AG04450 (cell line): ENCODE measurements at places on chromosomes 7 and 10. TPM values are rescaled to one million over a fixed set of nuclear protein-coding genes. Genes with fewer than 3 reads are reported as not detected.

The SFXN2 gene
- polyA plus RNA-seq, result 6.5 and 7.2 TPM in 2 replicates

DNA sequence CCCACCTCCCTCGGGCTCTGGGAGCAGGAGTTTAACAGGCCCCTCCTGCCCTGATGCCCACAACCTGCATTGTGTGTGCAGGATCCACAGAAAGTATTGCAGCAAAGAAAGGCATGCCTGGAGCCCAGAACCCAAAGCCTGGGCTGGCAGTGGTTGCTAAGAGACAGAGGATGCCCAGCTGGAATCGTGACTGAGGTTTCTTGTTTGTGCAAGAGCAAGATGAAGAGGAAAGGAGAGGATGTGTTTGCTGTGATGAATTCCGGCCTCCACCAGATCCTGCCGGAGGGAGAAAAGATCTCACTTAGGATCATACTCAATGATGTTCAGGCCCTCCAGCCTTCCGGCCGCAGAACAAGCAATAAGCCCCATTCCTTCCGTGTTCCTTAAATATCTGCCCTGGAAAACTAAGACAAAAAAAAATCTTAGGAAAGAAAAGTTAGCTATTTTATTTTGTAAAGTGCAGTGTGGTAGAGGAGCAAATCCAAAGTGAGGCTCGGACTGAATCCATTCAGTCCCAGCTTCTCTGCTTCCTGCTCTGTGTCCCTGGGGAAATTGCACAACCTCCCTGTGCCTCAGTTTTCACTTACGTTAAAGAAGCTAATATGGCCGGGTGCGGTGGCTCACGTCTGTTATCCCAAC, 57.1 kb downstream of the SLIT1 start:
- DNase-seq, result no peak

DNA sequence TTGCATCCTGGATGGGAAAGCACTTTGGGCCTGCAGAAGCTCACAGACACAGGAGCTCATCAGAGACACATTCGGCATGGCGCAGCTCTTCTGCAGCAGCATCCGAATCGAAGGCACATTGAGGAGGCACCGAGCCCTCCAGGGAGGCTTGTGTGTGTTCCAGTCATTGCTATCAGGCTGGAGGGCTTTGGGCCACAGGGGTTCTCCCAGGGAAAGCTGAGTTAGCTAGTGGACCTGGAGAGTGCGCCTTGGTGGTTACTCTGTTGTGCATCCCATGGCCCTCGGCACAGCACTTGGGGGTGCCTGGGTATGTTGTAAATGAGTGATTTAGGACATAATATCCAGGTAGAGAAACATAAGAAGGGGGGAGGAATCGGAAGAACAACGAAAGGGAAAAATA, 388.7 kb upstream of the RNF32 start:
- no peak for DNase-seq

GRCh38 chr10:47048526-47048905, 137.3 kb downstream of the PTPN20 start:
- no peak for DNase-seq

GRCh38 chr10:1370298-1370697, 314.1 kb downstream of the WDR37 start:
- DNase-seq, result no peak
